Naive thymus-derived CD4-positive, alpha-beta T cell (primary cell): ENCODE measurements at places on chromosomes 6 and 20. TPM values are rescaled to one million over a fixed set of nuclear protein-coding genes. Genes with fewer than 3 reads are reported as not detected.
A peak's percentile ranks its signal among the peaks of the same experiment; 100 is the strongest.

- DNase-seq: no peak
- no peaks in the 10 kb centered on the region for H3K4me1 ChIP-seq
- no peak overlapping the region for H3K27ac ChIP-seq
- H3K36me3 ChIP-seq: no peaks in the 10 kb centered on the region
- no peaks in the 10 kb centered on the region for H3K27me3 ChIP-seq
Observed at GRCh38 chr6:69647726-69648125, 149.1 kb downstream of the LMBRD1 start.

DNA sequence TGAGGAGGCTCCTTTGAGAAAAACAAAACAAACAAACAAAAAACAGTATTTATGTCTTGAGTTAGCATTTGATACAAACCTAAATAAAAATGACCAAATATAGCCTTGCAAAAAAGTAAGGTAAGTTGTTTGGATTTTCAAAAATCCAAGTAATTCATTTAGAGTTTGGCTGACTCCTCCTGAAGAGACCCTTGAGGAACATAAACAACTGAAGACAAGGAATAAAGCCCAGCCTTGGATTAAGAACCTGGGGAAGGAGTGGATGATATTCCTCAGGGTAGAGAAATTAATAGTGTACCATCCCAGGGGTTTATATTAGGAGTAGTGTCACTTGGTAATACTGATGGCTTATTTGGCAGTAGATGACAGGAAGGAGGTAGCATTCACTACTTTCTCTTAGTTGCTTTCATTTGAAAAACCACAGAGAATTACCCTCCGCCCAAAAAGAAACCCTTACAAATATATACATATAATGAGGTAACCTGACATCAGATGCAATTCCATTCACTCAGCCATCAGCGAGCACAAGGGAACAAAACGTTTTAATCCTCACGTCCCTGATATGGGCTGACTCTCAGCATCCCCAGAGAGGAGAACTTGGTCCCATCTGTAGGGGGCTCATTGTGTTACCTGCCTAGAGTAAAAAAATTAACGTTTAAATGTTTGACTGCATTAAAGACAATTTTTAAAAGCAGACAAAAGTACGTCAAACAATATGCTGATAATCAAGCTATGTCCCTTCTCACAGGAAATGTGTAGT is 57.0 kb downstream of the SOBP start:
- H3K27me3 ChIP-seq: no peaks in the 10 kb centered on the region
- H3K4me3 ChIP-seq: no peak overlapping the region
- H3K4me1 ChIP-seq: no peaks in the 10 kb centered on the region
- H3K27ac ChIP-seq: no peak overlapping the region
- DNase-seq: no peak

GRCh38 chr6:22598339-22598738 is 29.0 kb downstream of the HDGFL1 start:
- H3K4me1 ChIP-seq: no peaks in the 10 kb centered on the region
- no peak overlapping the region for H3K27ac ChIP-seq
- no peaks in the 10 kb centered on the region for H3K36me3 ChIP-seq
- no peak for DNase-seq

- DNase-seq: no peak
- no peaks in the 10 kb centered on the region for H3K27me3 ChIP-seq
- no peak overlapping the region for H3K4me3 ChIP-seq
- peaks cover 15% of the 10 kb centered on the region for H3K36me3 ChIP-seq
- no peak overlapping the region for H3K27ac ChIP-seq
Observed at GRCh38 chr6:31961616-31962015, 2.6 kb downstream of the SKIC2 start.

DNA sequence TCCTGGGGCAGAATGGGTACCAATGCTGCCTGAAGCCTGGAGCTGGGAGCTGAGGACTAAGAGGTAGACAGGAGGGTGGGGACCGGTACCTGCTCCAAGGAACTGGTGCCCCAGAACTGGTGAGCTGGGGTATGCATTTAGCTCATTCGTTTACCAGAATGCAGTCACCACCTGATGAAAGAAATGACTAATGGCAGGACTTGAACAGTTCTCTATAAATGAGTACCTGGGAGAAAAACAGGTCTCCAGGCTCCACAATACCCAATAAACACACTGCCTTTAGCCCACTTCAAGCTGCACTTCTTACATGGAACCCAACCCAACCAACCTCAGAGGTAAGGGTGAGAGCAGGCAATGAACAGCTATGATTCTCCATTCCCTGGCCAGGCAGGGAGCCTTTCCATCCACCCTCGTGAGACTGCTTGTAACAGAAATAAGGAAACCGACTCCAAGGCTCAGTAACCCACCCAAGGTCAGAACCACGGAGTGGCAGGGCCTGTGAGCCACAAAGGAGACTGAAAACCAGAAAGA is 15.4 kb downstream of the FKBP1A start:
- no peak for DNase-seq
- peaks cover 12% of the 10 kb centered on the region for H3K4me1 ChIP-seq
- H3K27me3 ChIP-seq: no peaks in the 10 kb centered on the region
- peaks cover 29% of the 10 kb centered on the region for H3K36me3 ChIP-seq
- H3K27ac ChIP-seq: peak overlapping the region; percentile 14

Gene TP53RK
- polyA plus RNA-seq: 11.2 TPM
